H9 (cell line): ENCODE measurements at places on chromosomes 6 and 20. TPM values are rescaled to one million over a fixed set of nuclear protein-coding genes. Genes with fewer than 3 reads are reported as not detected.
A peak's percentile ranks its signal among the peaks of the same experiment; 100 is the strongest.

Gene SRMS
- total RNA-seq: 0.70 and 0.79 TPM in 2 replicates

Gene RIPOR2
- 5.0 and 5.1 TPM in 2 replicates for total RNA-seq

Gene MCCD1
- not detected in 2 replicates for total RNA-seq

Gene CUL9
- total RNA-seq: 15.2 and 15.5 TPM in 2 replicates

Gene ECI2
- total RNA-seq: 66.1 and 67.5 TPM in 2 replicates

Gene SNAP25
- 0.13 and 0.35 TPM in 2 replicates for total RNA-seq

Gene WFDC5
- total RNA-seq: not detected in 2 replicates

Gene PARD6B
- 27.4 and 31.7 TPM in 2 replicates for total RNA-seq

Gene NOTCH4
- total RNA-seq: 2.1 and 2.3 TPM in 2 replicates

GRCh38 chr20:53413186-53413631, 180.4 kb downstream of the ZNF217 start:
- peak; percentile 94 for DNase-seq

DNA sequence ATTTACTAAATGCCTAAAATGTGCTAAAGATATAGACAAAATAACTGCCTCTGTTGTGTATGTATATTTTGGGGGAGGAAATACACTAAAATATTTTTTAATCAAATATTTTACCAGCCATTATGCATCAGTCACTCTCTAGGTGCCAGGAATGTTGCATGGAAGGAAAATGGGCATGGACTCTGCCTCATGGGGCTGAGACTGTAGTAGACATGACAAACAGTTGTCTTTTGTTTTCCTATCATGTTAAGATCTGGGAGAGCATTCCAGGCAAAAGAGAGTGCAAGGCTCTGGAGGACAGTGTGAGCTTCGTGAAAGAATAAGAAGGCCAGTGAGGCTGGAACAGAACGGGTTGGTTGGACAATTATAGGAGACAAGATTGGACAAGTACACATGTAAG, 26.5 kb downstream of the HLA-DOB start:
- DNase-seq: no peak

DNA sequence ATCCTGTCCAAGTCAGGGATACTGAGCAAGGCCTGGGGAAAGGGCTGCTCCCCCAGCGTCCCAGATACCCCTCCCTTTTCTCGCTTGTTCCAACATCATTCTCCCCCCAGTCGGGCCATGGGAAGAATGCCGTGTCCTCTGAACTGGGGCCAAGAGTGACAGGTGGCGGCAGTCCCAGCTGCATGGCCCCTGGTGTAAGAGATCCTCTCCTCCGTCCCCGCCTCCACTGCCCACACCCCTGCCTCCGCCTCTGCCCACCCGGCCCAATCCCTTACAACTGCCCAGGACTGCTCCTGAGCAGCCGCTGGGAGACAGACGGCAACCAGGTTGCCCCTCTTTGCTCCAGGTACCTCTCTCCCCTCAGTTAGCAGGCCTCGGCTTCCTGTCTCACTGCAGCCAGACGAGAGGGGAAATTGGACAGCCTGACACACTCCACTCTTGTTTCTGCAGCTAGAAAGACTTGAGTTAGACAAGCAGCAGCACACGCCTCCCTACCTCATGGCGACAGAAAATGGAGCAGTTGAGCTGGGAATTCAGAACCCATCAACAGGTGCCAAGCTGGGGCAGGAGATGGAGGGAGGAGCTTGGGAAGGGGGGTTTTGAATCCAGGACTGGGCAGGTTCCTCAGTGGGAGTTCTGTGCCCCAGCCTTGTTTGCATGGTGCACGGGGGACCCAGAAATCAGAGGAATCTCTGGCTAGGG, at the start of gene MYLK2:
Gene MYLK2 (plus strand): TSS at position 274 of the 702 bp plus-strand sequence. CDS start 225 bp downstream, at position 499.
- no peak for DNase-seq

DNA sequence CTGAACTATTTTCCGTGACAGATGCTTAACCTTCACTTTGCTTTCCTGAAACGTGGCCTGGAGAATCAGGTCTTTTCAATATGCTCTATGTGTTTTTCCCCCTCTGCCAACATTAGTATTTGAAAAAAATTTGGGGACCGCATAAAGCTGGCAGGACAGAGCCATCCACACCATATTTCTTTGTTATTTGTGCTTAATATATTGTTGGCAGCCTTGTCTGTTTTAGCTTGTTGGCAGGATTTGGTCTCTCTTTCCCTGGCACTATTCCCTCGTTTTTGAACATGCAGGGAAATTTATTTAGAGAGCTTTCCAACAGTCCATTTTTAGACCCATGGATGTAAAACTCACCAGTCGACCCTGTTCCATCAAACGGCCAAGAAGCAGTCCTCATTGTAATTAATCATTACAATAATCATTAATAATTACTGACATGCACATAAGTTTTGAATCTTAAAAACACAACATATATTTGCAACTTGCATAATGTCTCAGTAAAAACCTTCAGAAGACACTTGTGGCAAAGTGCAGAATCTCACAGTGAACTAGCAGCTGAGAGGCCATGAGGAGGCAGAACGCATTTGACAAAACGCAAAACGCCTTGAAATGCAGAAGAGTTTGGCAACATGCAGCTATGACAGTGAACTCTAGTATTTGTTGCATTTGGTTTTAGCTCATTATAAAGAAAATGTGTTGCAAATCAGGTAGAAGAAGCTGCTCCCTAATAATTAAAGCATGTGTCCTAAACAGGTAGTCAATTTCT, 514.2 kb downstream of the C6orf118 start:
- DNase-seq: no peak

- DNase-seq: no peak
Observed at GRCh38 chr20:45612314-45612713, 17.2 kb upstream of the WFDC10A start.

DNA sequence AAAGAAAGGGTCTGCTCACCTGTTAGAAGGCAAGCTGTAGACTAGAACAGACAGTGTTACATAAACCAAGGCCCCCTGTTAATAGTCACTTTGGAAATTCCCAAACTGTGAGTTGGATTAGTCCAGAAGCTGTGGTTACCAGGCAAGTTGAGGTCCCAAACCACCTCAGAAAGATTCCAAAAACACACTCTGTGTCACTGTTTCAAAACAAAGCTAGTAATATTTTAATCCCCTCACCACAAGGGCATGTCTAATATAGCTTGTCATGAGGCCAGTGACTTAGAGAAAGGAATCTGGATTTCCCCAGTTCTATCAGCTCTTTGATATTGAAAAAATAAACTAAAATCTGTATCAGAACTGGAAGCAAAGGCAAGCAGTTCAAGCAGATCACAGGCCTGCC, 244.6 kb downstream of the HAO1 start:
- DNase-seq: no peak

DNA sequence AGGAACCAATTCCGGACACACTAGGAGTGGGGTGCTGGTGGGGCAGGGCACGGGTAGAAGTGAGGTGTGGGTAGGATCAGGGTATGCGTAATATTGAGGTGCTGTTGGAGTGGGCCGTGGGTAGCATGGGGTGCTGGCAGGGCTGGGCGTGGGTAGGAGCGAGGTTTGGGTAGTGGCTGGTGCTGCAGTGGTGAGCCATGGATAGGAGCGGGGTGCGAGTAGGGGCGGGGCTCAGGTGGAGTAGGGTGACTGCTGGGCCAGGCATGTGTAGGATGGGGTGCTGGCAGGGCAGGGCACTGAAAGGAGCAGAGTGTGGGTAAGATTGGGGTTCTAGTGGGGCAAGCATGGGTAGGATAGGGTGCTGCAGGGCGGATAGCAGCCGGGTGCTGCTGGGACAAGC, 114.2 kb upstream of the DUSP22 start:
- DNase-seq: no peak

- DNase-seq: peak; percentile 43
Observed at GRCh38 chr20:10249048-10249770, 30.6 kb downstream of the SNAP25 start.

DNA sequence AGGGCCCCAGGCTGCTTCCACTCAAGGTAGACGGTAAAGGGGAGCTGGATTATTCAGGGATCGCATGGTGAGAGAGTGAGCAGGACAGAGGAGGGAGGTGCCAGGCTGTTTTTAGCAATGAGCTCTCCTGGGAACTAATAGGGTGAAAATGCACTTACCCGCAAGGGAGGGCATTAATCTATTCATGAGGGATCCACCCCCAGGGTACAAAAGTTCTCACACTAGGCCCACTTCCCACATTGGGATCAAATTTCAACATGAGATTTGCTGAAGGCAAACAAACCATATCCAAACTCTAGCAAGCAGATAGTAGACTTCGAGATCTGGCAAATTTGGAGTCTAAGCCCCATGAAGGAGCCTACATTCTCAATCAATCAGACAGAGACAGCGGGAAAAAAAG, 408.6 kb downstream of the RNF144B start:
- no peak for DNase-seq

DNA sequence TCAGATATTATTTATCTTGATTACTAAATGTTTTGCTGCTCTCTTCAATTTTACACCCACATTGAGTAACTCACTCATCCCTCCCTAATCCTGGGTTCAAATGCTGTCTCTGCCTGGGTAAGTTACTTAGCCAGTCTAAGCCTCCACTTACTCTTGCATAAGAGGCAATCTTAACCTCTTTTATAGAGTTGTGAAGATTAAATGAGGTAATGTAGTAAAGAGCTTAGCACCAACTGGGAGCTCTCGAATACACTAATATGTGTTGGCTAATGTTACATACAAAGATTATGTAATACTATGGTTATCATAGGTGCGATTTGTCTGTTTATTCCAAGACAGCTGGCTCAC, 134.4 kb upstream of the STMND1 start:
- DNase-seq: no peak

- DNase-seq: no peak
Observed at GRCh38 chr6:1055015-1055921, 256.6 kb upstream of the FOXQ1 start.

GRCh38 chr20:23159947-23160318, 73.8 kb upstream of the CD93 start:
- DNase-seq: no peak

- no peak for DNase-seq
Observed at GRCh38 chr20:13428684-13429083, 207.6 kb downstream of the ISM1 start.

GRCh38 chr6:3455147-3455568, 1.7 kb downstream of the SLC22A23 start:
- DNase-seq: no peak

- no peak for DNase-seq
Observed at GRCh38 chr20:63102721-63103375, 96.1 kb upstream of the BHLHE23 start.

GRCh38 chr6:149471801-149472200, 13.0 kb downstream of the ZC3H12D start:
- no peak for DNase-seq

GRCh38 chr6:44309092-44309491, 4.1 kb downstream of the AARS2 start:
- no peak for DNase-seq

GRCh38 chr20:16535277-16535676, 38.0 kb downstream of the KIF16B start:
- DNase-seq: no peak

- no peak for DNase-seq
Observed at GRCh38 chr20:24018796-24019195, 30.2 kb upstream of the GGTLC1 start.

- DNase-seq: no peak
Observed at GRCh38 chr20:8212286-8212685, 80.2 kb downstream of the PLCB1 start.

- no peak for DNase-seq
Observed at GRCh38 chr6:137743493-137743892, 123.6 kb upstream of the TNFAIP3 start.

DNA sequence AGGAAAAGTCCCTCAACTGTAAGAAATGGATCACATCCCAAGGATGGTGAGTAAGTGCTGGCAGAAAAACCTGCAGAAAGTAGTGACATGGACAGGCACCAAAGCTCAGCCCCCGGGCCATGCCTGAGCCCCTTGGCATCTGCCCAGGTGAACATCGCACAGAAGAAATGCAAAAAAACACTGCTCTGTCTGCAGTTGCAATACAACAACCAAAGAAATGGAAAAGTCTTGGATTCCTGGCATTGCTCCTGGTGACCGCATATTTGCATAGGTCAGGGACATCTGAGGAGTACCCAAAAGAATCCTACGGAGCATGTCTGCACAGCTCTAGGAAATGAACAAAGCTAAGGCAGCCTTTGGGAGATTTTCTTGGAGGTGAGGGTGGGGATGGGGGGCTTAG, 63.1 kb upstream of the PTPRT start:
- DNase-seq: no peak

DNA sequence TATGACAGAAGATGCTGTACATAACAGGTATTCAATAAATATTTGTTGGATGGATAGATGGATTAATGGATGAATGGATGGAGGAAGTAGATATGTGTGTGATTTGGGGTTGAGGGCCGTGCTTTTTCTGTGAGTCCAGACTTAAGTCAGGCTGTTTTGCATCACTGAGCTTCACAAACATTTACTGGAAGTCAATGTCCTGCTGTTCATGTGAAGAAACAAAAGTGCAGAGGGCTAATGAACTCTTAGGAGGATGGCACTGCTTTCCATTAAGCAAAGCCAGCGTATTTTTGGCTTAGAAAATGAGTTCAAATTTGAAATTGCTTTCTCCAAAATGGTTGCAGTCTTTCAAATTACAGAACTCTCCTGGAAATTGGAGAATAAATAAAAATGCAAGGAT, 260.6 kb upstream of the SASH1 start:
- no peak for DNase-seq

DNA sequence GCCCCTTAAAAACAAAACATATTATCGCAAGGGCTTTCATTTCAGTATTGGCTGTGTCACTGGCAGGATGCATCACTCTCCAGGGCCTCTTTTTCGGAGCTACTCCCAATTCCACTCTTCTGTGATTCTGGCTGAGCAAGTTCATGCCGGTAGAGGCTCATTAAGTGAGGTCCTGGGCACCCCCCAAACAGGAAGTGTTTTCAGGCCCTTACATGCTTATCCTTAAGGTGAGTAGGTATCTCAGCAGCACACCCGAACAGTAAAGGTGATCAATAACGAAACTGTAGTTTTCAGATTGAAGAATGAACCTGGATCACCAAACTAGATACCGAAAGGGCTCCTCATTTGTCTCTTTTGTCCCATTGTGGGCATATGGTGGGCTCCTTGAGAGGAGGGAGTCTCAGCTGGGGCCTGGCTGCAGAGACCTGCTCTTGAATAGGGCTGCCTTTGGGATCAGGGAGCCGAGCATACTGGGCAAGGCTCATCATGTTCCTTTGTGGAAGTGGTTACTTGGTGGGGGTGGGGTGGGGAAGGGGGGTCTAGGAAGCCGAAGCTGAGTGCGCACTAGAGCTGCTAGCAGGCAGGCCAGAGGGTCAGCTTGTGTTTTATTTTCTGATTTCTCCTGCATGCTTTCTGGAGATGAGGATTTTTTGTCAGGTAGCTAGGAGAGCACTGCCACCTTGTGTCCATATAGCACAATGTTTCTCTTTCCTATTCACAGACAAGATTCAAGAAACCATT, 65.2 kb downstream of the CDS2 start:
- peak; percentile 58 for DNase-seq

DNA sequence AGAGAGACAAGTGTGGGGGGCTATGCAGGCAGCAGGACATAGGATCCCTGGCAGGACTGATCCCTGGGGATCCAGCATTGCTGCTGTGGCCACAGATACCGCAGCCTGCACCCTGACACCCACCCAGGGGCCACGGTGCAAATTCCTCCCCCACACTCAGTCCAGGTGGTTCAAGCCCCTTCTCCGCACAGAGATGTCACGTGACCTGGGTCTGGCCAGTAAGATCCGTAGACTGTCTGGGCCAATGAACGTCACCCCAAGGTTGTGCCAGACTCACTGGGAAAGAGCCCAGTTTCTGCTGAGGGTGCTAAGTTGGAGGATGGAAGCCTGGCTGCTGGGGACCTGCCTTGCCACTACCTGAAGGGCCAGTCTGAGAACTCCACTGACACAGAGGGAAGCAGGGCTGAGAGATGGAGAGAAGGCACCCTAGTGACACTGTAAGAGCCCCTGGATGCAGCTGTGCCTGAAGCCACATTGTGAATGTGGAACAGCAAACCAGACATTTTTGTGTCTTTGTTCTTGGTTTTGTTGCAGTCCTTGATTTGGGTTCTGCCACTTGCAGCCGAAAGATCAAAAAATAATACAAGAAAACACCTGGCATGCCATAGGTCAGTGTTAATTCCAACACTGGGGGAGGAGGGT, 228.6 kb downstream of the PREX1 start:
- no peak for DNase-seq
